ENCODE measurements at places on chromosomes 2 and 18. TPM values are rescaled to one million over a fixed set of nuclear protein-coding genes. Genes with fewer than 3 reads are reported as not detected.

- H3K36me3 ChIP-seq, result no peaks in the 10 kb centered on the region
- no peak for DNase-seq
- H3K27me3 ChIP-seq, result no peaks in the 10 kb centered on the region
These were observed 7.3 kb downstream of the TMX3 start for GRCh38 chr18:68707646-68708045.

PAX8 gene
- 6.7 TPM for polyA plus RNA-seq

IL36RN gene
- polyA plus RNA-seq, result not detected

SFT2D3 gene
- 4.3 TPM for polyA plus RNA-seq

GRCh38 chr2:159169187-159169586 lies 117.3 kb downstream of the WDSUB1 start:
- no peak overlapping the region for H3K4me3 ChIP-seq
- no peak overlapping the region for H3K27ac ChIP-seq
- H3K4me1 ChIP-seq, result no peaks in the 10 kb centered on the region
- H3K36me3 ChIP-seq, result peaks cover 16% of the 10 kb centered on the region

- no peaks in the 10 kb centered on the region for H3K4me1 ChIP-seq
- H3K36me3 ChIP-seq, result no peaks in the 10 kb centered on the region
- no peak for DNase-seq
- no peak overlapping the region for H3K4me3 ChIP-seq
- H3K27ac ChIP-seq, result no peak overlapping the region
These were observed 364.7 kb downstream of the XIRP2 start for GRCh38 chr2:167253025-167253424.

GRCh38 chr2:196486146-196486545 lies 153.4 kb upstream of the CCDC150 start:
- H3K36me3 ChIP-seq, result no peaks in the 10 kb centered on the region
- no peak overlapping the region for H3K27ac ChIP-seq
- H3K4me3 ChIP-seq, result no peak overlapping the region
- no peaks in the 10 kb centered on the region for H3K4me1 ChIP-seq

- no peak for DNase-seq
- H3K36me3 ChIP-seq, result no peaks in the 10 kb centered on the region
- H3K4me1 ChIP-seq, result no peaks in the 10 kb centered on the region
- no peak overlapping the region for H3K4me3 ChIP-seq
- H3K27ac ChIP-seq, result no peak overlapping the region
These were observed 179.2 kb downstream of the KCNS3 start for GRCh38 chr2:18057657-18058056.

AQP12A gene
- not detected for polyA plus RNA-seq

Data from adrenal gland (tissue), 19 donors.